ENCODE measurements at places on chromosomes 11 and 22. TPM values are rescaled to one million over a fixed set of nuclear protein-coding genes. Genes with fewer than 3 reads are reported as not detected.

BTG4 gene
- not detected for total RNA-seq

- no peak overlapping the region for H3K4me3 ChIP-seq
- H3K27me3 ChIP-seq: peaks cover 17% of the 10 kb centered on the region
- peaks cover 5% of the 10 kb centered on the region for H3K4me1 ChIP-seq
- no peak overlapping the region for H3K27ac ChIP-seq
Measured at GRCh38 chr11:116644941-116645305, 127.9 kb downstream of the BUD13 start.

DNA sequence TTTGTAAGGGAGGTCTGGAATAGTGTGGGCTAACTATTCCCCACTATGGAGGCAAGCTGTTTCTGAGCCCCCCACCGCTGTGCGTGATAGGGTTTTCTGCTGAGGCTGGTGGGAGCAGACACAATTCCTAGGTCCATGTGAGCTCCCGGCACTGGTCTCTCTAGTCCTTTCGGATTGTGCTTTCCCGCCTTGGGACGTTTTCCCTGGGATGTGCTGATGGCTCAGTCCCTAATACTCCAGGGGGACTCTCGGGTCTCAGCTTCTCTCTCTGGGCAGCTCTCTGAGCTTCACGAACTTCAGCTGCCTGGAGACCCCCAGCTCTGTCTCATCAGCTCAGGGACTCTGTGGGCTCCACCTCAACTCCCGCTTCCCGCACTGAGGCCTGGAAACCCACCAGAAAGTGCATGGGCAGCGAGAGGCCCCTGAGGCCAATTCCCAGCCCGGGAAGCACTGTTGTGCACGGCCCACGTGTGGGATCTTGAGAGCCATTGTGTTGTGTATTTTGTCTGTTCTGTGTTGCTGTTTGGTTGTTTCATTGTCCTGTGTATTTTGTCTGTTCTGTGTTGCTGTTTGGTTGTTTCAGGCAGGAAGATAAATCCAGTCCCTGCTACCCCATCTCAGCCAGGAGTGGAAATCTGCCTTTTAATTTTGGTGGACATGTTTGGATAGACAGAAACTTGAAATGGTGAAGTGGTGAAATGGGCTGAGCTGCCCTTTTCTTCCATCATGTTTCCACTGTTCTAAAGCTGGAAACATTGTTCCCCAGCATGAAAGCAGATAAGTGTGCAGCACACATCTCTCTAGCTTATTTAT, 12.7 kb upstream of the TNNT3 start:
- peaks cover 6% of the 10 kb centered on the region for H3K4me1 ChIP-seq
- no peak overlapping the region for H3K27ac ChIP-seq
- DNase-seq: no peak
- no peaks in the 10 kb centered on the region for H3K36me3 ChIP-seq
- peaks cover 58% of the 10 kb centered on the region for H3K27me3 ChIP-seq

DNA sequence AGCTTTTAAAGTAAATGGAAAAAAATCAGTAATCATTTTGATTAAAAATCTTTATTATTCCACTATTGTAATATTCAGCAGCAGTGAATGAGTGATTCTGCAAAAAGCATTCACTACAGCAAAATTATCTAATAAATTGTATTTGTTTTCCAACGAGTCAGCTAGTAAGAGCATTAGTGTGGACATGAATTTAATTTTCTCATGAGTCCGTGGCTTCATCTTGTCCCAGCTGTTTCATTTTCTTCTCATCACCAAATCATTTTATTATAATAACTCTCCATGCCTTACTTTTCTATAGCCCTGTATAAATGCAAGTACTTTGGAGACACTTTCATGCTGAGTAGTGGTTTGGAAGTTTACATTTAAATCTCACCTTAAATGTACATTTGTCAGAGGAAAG, 66.2 kb downstream of the FANCF start:
- H3K36me3 ChIP-seq: no peaks in the 10 kb centered on the region
- no peak for DNase-seq
- H3K27ac ChIP-seq: no peak overlapping the region

DNA sequence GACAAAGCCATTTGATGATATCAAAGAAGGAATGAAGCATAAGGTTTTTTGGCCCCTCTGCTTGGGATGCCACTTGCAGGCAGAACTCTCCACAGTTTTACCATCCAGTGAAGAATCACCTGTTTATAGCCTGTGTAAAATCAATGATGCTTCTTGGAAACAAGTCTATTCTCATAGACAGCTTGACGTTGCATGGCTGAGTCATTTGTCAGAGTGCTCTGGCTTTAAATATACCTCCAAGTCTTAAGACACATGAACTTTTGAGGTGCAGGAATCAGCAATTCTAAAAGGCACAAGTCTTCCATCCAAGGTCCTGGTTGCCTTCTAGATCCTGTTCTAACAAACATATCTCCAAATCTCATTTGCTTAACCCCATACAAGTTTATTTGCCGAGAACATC, 53.6 kb upstream of the KIRREL3 start:
- H3K27ac ChIP-seq: no peak overlapping the region
- H3K4me1 ChIP-seq: no peaks in the 10 kb centered on the region
- no peak overlapping the region for H3K4me3 ChIP-seq
- DNase-seq: no peak
